ENCODE measurements at places on chromosomes 7 and 10. TPM values are rescaled to one million over a fixed set of nuclear protein-coding genes. Genes with fewer than 3 reads are reported as not detected.

RARRES2 gene
- 73.1 TPM for total RNA-seq

DNA sequence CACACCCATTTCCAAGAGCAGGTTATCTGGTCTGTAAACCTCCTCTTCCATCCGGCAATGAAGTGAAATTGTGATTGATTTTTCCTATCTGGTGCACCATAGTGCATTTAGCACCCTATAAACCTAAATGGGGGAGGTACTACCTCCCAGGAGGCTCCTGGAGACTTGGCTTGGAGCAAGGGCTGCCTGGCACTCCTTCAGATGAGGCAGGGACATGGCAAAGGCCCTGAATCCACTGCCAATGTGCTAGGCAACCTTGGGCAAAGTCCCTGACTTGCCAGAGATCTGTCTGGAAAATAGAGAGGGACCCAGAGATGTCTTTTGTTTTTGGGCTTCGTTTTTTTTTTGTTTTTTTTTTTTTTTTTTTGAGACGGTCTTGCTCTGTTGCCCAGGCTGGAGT is 6.7 kb upstream of the GRID1 start:
- H3K4me1 ChIP-seq = no peaks in the 10 kb centered on the region
- H3K36me3 ChIP-seq = no peaks in the 10 kb centered on the region
- DNase-seq = peak; percentile 43

EVX1 gene
- total RNA-seq = not detected

GRCh38 chr10:98587156-98587837 is 140.6 kb upstream of the HPS1 start:
- H3K27ac ChIP-seq = no peak overlapping the region
- H3K27me3 ChIP-seq = no peaks in the 10 kb centered on the region
- DNase-seq = no peak
- H3K4me3 ChIP-seq = no peak overlapping the region
- no peaks in the 10 kb centered on the region for H3K36me3 ChIP-seq

DNA sequence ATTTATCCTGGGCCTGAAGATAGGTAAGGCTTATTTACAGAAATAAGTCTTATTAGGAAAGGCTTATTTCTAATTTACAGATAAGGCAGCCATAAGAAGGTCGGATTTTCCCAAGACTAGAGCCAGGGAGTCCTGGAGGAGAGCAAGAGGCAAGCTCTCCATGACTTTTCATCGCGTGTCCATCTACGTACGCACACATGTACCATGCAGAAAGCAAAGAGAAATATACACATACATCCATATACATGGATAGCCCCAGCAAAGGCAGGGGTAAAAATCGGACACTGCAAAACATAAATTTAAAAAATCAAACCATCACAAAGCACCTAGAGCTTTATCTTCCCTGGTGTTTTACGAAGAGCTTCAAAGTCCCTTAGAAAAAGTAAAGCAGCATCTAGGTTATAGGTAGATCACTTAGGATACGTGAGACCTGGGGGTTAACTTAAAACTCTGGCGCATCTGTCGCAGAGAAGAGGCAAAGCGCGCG is 25.8 kb upstream of the ZRANB1 start:
- no peaks in the 10 kb centered on the region for H3K27me3 ChIP-seq
- H3K27ac ChIP-seq = peak overlapping the region; percentile 90
- no peaks in the 10 kb centered on the region for H3K36me3 ChIP-seq
- peak overlapping the region; percentile 80 for H3K4me3 ChIP-seq
- H3K4me1 ChIP-seq = peaks cover 5% of the 10 kb centered on the region

CALCR gene
- not detected for total RNA-seq

- H3K4me1 ChIP-seq = no peaks in the 10 kb centered on the region
- H3K4me3 ChIP-seq = no peak overlapping the region
- no peaks in the 10 kb centered on the region for H3K36me3 ChIP-seq
Observed at GRCh38 chr7:158128572-158128971, 459.1 kb downstream of the PTPRN2 start.

GRCh38 chr7:76296743-76297740 is 5.4 kb upstream of the HSPB1 start:
- DNase-seq = no peak
- no peaks in the 10 kb centered on the region for H3K27me3 ChIP-seq
- peak overlapping the region; percentile 93 for H3K27ac ChIP-seq

CASTOR2 gene
- total RNA-seq = 27.1 TPM

PLXNA4 gene
- total RNA-seq = 30.1 TPM

DNA sequence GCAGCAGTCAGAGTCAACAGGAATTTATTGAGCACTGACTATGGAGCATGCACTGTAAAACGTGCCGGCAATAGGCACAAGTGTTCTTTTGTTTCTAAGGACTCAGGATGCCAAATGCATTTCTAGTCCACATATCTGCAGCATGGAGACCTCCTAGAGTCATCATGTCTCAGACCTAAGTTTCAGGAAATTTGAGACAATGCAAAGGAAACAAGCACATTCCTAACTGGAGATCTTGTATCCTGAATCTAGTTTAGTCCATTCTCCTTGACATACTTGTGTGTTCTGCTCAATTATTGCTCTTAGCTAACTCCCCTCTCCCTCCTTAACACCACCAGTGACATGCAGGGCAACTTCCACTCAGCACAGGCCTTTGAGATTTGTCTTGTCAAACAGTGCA is 173.2 kb downstream of the ZNF438 start:
- no peaks in the 10 kb centered on the region for H3K27me3 ChIP-seq
- DNase-seq = no peak

GRCh38 chr10:118918587-118918986 is 110.9 kb upstream of the NANOS1 start:
- H3K36me3 ChIP-seq = no peaks in the 10 kb centered on the region
- no peak for DNase-seq

- no peak overlapping the region for H3K27ac ChIP-seq
- no peak overlapping the region for H3K4me3 ChIP-seq
- no peaks in the 10 kb centered on the region for H3K36me3 ChIP-seq
- H3K4me1 ChIP-seq = no peaks in the 10 kb centered on the region
Observed at GRCh38 chr10:86226781-86227201, 139.8 kb downstream of the GRID1 start.

PILRB gene
- total RNA-seq = 51.2 TPM

PRSS58 gene
- total RNA-seq = not detected

FAM24B gene
- total RNA-seq = 3.9 TPM

TWIST1 gene
- 8.5 TPM for total RNA-seq

UTF1 gene
- not detected for total RNA-seq

HIPK2 gene
- 35.3 TPM for total RNA-seq

DNA sequence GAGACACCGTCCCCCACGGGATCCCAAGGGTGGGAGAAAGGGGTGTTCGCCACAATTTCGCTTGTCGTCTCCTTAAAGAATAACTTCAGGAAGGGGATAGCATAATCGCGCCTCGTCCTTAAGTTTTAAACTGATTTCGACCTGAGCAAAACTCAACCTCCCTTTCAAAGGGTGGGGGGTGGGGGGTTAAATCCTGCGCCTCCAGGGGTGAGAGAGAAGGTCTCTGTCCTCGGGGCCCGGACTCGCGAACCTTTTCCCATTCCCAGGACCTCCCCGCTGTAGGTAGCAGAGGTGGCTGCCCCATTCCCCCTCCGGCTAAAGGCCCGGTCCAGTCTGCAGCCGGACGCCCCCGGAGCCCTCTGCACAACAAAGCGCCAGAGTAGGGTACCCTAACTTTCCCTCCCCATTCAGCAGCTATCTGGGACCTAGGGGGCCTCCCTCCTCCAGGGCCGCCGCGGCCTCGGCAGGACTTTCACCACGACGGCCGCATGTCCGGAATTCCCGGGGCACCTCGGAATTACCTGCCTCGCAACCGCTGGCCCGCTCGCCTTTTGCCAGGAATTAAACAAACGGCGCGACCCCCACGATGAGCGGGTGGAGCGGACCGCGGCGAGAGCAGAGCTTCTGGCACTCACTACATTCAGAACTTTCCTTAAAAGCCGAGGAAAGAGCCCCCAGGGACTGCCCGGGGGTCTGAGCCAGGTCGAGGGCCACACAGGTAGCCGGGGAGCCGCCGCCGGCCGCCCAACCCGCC is 1.7 kb downstream of the CDK6 start:
- H3K27ac ChIP-seq = no peak overlapping the region
- no peaks in the 10 kb centered on the region for H3K4me1 ChIP-seq
- peak overlapping the region; percentile 97 for H3K4me3 ChIP-seq
- DNase-seq = peak; percentile 52

- H3K27ac ChIP-seq = no peak overlapping the region
- no peak for DNase-seq
- no peaks in the 10 kb centered on the region for H3K27me3 ChIP-seq
- H3K4me3 ChIP-seq = no peak overlapping the region
- no peaks in the 10 kb centered on the region for H3K36me3 ChIP-seq
Observed at GRCh38 chr10:23370106-23370505, 25.5 kb upstream of the C10orf67 start.

GRCh38 chr7:42606193-42606905 is 305.5 kb downstream of the C7orf25 start:
- H3K36me3 ChIP-seq = no peaks in the 10 kb centered on the region
- no peaks in the 10 kb centered on the region for H3K4me1 ChIP-seq
- no peaks in the 10 kb centered on the region for H3K27me3 ChIP-seq
- no peak overlapping the region for H3K4me3 ChIP-seq
- no peak overlapping the region for H3K27ac ChIP-seq

- no peaks in the 10 kb centered on the region for H3K27me3 ChIP-seq
- DNase-seq = no peak
- no peak overlapping the region for H3K27ac ChIP-seq
- H3K4me3 ChIP-seq = no peak overlapping the region
- peaks cover 4% of the 10 kb centered on the region for H3K4me1 ChIP-seq
- no peaks in the 10 kb centered on the region for H3K36me3 ChIP-seq
Observed at GRCh38 chr7:117008886-117009531, 55.7 kb downstream of the ST7 start.

GRCh38 chr7:150642926-150643325 is 10.7 kb upstream of the GIMAP6 start:
- no peak for DNase-seq
- no peak overlapping the region for H3K27ac ChIP-seq
- no peaks in the 10 kb centered on the region for H3K36me3 ChIP-seq

GRCh38 chr10:103429647-103430046 is 22.5 kb downstream of the CALHM2 start:
- no peak for DNase-seq
- H3K36me3 ChIP-seq = peaks cover 8% of the 10 kb centered on the region

DNA sequence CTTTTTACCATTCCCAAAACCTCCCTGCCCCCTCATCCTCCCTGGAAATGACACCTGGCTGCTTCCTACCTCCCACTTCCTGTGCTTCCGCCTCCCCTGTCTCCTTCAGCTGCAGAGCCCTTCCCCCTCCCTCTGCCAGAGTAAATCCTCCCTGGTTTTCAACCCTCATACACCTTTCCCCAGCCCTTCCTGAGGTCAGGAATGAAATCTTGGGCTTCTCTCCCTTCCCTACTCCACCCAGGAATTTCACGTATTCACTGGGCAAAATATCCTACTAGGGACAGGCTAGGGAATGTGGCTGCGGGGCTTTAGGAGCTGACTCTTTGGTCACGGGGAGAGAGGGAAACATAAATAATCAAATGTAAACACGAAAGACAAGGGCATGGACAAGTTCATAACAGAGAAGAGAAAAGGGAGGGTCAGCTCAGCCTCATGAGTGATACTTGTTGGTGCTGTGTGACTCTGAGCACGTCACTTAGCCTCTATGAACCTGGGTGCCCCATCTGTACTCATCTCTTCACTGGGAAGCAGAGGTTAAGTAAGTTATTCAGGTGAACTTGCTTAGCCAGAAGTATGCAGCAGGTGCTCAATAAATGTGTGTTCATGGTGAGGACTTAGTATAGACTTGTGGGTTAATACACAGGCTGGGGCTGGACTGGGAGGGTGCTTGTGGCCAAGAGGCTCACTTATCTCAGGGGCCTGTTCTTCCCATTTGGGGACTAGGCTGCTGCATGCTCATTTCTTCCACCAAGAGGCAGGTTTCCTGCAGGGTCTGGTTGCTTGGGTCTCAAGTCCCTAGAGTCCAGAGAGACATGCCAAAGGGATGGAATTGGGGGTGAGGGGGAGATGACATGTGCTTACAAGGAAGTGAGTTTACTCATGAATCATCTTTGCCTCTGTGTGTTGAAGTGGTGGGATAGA is 10.0 kb upstream of the DUSP5 start:
- H3K4me3 ChIP-seq = no peak overlapping the region
- no peaks in the 10 kb centered on the region for H3K27me3 ChIP-seq
- no peak for DNase-seq
- no peak overlapping the region for H3K27ac ChIP-seq

DNA sequence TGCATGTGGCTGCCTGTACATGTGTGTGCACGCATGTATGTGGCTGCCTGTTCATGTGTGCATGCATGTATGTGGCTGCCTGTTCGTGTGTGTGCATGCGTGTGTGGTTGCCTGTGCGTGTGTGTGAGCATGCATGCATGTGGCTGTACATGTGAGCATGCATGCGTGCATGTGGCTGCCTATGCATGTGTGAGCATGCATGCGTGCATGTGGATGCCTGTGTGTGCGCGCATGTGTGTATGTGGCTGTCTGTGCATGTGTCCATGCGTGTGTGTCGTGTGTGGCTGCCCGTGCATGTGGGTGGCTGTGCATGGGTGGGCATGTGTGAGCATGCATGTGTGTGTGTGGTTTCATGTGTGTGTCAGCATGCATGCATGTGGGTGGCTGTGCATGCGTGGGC is 218.3 kb downstream of the ELFN1 start:
- H3K27ac ChIP-seq = no peak overlapping the region
- no peaks in the 10 kb centered on the region for H3K4me1 ChIP-seq
- H3K27me3 ChIP-seq = no peaks in the 10 kb centered on the region
- H3K36me3 ChIP-seq = no peaks in the 10 kb centered on the region
- DNase-seq = no peak

DNA sequence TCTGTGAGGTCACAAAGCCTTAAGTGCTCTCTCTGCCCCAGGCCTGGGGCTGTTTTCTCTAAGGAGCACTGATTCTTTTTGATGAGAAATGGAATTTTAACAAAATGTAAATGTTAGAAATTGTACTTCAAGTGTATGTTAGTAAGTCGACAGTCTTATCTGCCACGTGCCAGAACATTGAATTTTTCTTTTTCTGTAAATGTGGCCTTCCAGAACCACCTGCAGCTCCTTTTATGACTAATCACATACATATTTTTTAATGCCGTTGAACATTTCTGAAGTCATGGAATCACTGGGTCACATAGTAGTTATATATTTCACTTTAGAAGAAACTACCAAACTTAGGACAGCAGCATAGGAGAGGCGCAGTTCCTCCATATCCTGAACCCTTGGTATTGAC is 38.0 kb downstream of the UBE3C start:
- H3K4me1 ChIP-seq = no peaks in the 10 kb centered on the region
- H3K27me3 ChIP-seq = no peaks in the 10 kb centered on the region
- H3K4me3 ChIP-seq = no peak overlapping the region
- H3K36me3 ChIP-seq = peaks cover 11% of the 10 kb centered on the region
- no peak for DNase-seq
- H3K27ac ChIP-seq = no peak overlapping the region

DNA sequence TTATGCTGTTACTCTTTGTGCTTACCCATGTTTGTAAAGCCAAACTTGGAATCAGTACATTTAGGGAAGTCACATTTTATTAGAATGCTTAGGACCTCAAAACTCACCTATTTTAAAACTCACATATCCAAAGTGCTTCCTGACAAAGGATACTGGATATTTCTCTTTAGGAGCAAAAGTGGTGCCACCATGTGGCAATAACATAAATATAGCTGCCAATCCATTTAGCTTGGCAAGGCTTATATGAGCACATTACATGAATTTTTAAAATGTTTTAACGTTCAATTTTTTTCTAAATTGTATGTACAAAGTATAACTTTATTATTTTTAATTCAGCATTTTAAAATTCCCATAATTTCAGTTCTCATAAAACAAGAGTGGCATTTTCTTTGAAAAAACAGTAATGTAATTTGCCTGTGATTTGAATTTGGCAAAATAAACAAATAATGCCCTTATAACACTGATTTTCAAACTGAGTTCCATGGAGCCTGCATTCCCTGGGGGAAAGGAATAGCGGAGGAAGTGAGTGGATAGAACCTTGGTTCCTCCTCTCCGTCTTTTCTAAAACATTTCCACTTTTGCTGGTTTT is 75.4 kb downstream of the HDAC9 start:
- no peak overlapping the region for H3K4me3 ChIP-seq
- H3K4me1 ChIP-seq = peaks cover 5% of the 10 kb centered on the region
- no peaks in the 10 kb centered on the region for H3K36me3 ChIP-seq
- no peak overlapping the region for H3K27ac ChIP-seq
- DNase-seq = no peak
- no peaks in the 10 kb centered on the region for H3K27me3 ChIP-seq

Data from aorta (tissue), 5 donors.